ENCODE measurements at places on chromosomes 13 and 19.

- no peak for DNase-seq
Measured at GRCh38 chr13:67806796-67807195, 576.7 kb upstream of the PCDH9 start.

DNA sequence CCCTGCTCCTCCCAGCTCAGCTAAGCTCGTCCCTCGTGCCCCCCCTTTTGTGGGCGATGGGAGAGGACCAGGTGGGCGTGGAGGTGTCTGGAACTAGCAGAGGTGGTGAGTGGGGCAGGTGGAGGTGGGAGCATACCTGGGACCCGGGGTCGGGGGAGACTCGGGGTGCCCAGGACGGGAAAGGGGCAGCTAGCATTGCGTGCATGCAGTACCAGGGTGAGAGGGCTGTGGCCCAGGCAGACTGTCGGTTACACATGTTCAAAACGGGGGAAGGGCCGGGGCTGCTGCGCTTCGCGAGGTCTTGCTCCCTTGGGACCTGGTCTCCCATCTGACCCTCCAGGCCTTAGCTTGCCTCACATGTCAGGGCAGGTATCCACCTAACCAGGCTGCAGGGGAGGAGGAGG lies 9.1 kb downstream of the TLE5 start:
- no peak for DNase-seq

GRCh38 chr13:43377973-43378372 lies 354.6 kb downstream of the DNAJC15 start:
- no peak for DNase-seq

GRCh38 chr19:39122934-39123731 lies 2.5 kb upstream of the PAK4 start:
- DNase-seq: no peak

GRCh38 chr13:25352230-25352629 lies 19.5 kb upstream of the ATP8A2 start:
- no peak for DNase-seq

DNA sequence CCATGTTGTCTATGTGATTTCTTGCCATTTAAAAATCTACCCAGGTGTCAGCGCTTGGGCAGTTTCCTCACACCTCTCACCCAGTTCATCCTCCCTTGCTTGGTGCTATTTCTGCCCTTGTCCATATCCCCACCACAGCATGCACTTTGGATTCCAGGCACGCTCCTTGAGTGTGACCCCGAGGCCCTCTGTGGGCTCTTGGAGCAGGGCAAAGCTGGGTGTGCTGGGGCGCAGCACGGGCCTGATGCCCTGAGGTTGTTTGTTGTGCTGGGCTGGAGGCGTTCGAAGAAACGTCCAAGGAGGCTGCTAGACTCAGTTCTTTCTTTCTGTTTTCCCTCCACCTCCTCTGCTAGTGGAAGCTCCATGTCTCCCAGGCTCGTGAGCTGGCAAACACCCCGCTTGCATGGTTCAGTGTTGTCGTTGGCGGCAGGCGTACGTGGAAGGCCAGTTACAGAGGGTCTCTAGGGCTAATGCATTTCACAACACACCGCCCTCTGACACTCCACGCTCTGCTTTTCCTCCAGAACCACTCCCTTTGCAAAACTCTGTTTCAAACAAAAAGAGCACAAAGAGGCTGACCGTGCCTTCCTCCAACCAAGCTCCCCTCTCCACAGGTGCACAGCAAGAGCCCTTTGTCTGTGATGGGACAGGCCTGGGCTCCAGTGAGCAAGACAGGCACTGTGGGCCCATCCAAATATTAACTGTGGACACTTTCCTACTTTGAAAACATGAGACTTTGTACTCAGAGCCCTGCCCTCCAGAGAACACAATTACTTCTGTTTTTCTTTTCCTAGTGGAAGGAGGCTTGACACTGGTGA lies 117.7 kb upstream of the GJB6 start:
- no peak for DNase-seq

- peak; percentile 96 for DNase-seq
Measured at GRCh38 chr13:33125821-33126570, 109.8 kb downstream of the KL start.

DNA sequence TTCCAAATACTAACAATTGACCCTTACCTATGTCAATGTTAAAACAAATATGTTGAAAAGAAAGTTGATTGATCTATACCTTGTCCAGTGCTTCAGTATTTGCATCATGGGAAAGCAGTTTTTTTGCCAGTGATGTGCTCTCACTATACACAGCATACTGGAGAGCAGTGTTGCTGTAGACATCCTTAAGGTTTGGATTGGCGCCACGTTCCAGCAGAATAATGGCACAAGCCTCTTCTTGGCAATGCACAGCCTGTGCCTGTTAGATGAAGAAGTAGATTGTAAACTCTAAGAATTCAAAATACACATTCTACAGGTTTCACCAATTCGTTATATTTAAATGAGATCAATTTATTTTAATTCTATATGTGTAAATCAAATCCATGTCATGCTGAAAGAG lies 43.9 kb upstream of the C1QTNF9B start:
- no peak for DNase-seq

DNA sequence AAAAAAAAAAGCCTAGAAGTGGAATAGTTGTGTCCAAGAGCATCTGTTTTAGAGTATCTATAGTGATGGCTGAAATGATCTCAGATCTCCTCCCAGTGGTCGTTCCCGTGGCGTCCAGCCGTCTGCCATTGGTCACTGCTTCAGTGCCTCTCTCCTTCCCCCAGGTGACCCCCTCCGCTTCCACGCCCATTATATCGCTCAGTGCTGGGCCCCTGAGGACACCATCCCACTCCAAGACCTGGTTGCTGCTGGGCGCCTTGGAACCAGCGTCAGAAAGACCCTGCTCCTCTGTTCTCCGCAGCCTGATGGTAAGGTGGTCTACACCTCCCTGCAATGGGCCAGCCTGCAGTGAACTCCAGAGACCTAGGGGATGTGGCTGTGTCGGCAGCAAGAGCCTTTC lies 1.9 kb downstream of the TSEN34 start:
- DNase-seq: no peak

DNA sequence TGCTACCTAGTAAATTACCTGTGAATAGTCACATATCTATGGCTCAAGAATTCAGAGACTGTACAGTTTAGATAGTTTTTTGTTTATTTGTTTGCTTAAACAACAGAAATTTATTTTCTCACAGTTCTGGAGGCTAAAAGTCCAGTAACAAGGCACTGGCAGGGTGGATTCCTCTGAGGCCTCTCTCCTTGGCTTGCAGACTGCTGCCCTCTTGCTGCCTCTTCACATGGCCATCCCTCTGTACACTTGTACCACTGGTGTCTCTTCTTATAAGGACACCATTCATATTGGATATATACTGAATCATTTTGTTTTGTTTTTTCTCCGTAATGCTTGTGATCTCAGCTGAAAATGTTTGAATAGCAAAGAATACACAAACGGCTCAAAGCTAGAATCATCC lies 56.4 kb upstream of the MIR17HG start:
- DNase-seq: no peak

- DNase-seq: no peak
Measured at GRCh38 chr19:11506101-11506555, 489 bp upstream of the ZNF653 start.

DNA sequence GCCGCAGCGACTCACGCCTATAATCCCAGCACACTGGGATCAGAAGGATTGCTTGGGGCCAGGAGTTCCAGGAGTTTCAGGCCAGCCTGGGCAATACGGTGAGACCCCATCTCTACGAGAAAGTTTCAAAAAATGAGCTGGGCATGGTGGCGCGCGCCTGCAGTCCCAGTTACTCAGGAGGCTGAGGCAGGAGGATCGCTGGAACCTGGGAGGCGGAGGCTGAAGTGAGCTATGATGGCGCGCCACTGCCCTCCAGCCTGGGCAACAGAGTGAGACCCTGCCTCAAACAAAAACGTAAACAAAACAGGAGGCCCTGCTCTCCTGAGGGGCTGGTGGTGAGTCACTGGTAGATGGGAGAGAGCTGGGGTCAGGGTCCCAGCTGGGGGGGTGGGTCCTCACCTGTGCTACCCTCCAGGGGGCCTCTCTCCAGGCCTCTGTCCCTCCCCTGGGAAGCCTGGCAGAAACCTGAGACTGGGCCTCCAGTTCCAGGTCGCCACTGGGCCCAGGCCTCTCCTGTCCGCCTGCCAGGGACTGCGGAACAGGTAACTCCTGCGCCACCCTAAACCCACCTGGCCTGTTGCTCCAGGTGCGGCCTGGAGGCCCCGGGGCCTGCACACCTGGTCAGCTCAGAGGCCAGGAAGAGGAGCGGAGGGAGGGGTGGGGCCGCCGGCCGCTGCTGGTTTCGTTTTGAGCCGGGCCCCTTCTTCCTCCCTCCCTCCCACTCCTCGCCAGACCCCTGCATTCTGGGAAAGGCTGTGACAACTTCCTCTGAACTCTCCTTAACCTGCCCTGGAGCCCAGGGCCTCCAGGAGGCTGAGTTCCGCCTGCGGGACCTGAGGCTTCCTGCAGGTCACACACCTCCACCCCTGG lies 17.2 kb upstream of the ZBTB7A start:
- peak; percentile 80 for DNase-seq

- DNase-seq: peak; percentile 86
Measured at GRCh38 chr19:38095411-38096308, 128.4 kb downstream of the DPF1 start.

DNA sequence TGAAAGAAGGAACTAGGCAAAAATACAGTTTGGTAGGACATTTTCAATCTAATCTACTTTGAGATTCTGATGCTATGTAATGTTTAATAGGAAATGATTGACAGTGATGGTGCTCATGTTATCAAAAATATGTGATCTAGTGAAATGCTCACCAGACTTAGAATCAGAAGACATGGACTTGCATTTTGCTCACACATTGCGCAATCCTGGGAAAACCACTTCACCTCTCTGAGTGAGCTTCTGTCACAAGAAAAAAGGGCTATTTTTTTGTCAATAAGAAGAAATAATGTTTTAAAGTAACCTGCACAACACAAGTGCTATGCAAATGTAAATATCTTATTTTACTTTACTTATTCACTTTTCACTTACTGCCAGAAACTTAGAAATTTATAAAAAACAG lies 380.9 kb upstream of the HTR2A start:
- no peak for DNase-seq

DNA sequence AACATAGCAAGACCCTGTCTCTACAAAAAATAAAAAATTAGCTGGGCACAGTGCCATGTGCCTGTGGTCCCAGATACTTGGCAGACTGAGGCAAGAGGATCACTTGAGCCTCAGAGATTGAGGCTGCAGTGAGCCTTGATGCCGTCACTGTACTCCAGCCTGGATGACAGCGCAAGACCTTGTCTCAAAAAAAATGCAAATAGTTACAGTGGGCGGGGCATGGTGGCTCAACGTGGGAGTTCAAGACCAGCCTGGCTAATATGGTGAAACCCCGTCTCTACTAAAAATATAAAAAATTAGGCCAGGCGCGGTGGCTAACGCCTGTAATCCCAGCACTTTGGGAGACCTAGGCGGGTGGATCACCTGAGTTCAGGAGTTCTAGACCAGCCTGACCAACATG lies 8.5 kb downstream of the PGLS start:
- DNase-seq: no peak

DNA sequence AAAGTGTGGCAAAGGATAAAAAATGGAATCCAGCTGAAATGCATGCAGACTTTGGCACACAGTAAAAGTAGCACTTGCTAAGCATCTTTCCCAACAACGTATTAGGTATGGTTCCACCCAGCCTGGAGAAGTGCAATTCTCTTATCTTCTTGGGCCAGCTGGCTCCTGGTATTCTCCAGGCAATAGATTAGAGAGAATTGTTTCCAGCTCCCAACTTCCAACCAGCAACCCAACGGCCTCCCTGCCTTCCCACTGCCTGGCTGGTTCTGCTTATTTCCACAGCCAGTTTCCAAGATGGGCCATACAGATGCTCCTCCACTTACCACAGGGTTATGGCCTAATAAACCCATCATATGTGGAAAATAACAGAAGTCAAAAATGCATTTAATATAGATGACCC lies 133.4 kb downstream of the OXGR1 start:
- DNase-seq: no peak

- no peak for DNase-seq
Measured at GRCh38 chr13:23392313-23392712, 41.2 kb downstream of the SACS start.

- no peak for DNase-seq
Measured at GRCh38 chr13:46614582-46614981, 61.6 kb downstream of the LRCH1 start.

GRCh38 chr13:110664673-110665072 lies 41.2 kb downstream of the CARS2 start:
- no peak for DNase-seq

DNA sequence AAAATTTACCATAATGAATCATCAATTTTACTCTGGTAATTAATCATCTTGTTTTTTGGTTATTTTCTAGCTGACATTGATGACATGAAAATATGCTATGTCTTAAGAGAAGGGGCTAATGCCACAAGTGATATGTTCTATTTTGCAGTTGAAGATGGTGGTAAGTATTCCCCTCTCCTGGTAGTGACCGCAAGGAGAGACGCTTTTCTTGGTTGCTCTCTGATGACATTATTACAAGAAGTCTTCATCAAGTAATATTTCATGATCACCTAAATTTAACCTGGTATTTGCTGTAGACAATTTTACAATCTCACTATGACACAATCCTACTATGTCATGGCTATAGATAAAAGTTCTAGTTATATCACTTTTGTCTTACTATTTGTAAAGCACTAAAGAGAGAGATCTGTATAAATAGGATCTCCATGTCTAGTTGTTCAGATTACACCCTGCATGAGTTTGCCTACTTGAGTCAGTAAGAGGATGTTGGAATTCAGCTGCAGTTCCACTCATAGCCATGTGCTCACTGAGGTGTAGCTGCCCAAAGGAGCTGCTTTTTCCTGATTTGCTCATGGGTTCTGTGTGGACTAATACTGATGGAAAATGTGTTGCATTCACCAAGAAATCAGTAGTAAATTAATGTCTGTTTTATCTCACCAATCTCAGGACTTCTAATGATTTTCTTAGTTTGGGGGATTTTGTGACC lies 10.9 kb downstream of the FREM2 start:
- peak; percentile 63 for DNase-seq

- DNase-seq: peak; percentile 56
Measured at GRCh38 chr13:80577926-80578670, 237.2 kb upstream of the SPRY2 start.

DNA sequence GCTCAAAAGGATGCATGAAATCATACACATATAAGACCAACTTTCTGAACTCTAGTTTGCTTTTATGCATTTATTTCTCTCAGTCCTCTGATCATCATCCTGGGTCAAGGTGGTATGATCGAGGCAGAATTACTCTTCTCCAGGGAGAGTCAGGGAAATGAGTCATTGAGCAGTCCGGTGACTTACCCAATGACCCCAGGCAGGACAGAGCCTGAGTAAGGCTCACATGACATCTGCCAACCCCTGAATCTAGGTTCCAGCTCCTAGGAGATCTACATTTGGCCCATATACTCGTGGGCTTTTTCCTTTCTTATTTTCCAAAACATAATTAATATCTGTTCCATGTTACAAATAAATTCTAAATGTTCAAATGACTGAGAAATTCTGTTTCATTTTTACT lies 502.3 kb downstream of the FOXO1 start:
- DNase-seq: peak; percentile 67

- no peak for DNase-seq
Measured at GRCh38 chr13:92097337-92097903, 699.0 kb downstream of the GPC5 start.

DNA sequence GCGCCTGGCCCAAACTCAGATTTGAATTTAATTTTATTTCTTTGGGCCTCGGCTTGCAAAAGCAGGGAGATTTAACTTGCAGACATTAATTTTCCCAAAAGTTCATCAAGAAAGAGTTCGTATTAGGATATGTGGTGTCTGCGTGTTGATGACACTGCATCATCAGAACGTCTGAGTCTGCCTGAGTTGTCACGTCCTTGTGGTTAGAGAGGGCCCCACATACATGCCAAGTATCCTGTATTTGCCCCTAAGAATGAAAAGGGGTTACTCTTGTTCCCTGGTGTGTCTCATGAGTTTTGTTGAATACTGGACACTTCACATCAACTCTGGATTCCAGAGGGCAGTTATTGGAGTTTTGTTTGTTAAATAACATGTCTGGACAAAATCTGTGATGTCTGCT lies 5.6 kb upstream of the TEX29 start:
- DNase-seq: peak; percentile 30

All from islet precursor cell (in vitro differentiated cells).